ENCODE measurements at places on chromosomes 5 and 9.

DNA sequence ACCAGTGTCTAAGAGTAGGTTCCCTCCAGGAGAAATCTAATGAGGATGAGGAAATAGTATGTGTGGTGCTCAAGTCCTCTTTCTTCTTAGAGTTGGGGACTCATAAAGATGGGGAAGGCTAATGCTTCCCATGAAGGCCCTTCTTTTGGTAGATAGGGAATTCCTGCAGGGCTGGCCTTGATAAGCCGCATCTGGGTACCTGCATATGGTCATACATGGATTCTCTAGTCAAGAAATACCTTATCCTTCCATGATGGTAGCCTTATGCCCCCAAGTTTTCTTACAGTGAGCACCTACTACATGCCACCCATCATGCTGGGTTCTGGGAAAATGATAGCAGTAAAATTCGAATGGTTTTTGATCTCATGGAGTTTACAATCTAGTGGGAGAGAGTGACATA, 382.6 kb downstream of the KDM4C start:
- no peak for DNase-seq

GRCh38 chr9:119218293-119218692, 150.9 kb downstream of the BRINP1 start:
- DNase-seq = no peak

GRCh38 chr9:98342098-98342819, 86.8 kb upstream of the TBC1D2 start:
- DNase-seq = no peak

DNA sequence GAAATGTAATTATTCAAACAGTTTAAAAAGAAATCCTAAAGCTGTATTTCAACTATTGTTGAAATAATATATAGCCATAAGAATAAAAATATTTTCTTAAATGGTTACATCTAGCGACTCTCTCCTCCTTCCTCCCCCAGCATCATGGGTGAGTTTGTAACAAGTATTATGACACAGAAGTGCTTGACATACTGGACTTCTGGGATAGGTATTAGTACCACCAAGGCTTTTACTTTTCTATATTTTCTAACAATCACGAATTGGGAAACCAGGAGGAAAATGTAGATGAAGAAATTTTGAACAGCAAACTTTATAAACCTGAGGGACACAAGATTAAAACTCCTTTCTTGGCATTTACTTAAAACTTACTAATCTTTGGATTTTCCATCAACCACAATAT, 4.4 kb downstream of the RORB start:
- DNase-seq = no peak

- DNase-seq = no peak
These were observed 141.8 kb upstream of the CD180 start for GRCh38 chr5:67338421-67338820.

GRCh38 chr5:171582849-171583248, 163.4 kb downstream of the FGF18 start:
- no peak for DNase-seq

- peak; percentile 4 for DNase-seq
These were observed 64.2 kb downstream of the KLF4 start for GRCh38 chr9:107425101-107426025.

DNA sequence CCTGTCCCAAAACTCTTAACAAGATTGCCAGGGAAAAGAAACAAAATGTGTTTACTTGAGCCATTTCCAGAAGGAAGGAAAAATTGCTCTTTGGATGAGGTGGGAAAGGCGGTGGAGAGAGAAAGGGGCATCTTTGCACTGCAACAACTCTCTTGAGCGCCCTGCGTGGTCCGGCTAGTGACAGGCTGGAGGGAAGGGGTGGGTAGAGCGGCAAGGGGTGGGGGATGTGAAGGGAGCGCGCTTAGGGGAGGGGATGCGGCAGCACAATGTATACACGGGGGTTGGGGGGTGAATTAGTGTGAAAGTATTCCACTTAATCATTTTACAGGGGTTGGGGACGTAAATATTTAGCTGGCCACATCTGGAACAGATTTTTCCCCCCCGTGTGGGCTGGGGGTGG, 1.3 kb downstream of the FGF10 start:
- DNase-seq = no peak

DNA sequence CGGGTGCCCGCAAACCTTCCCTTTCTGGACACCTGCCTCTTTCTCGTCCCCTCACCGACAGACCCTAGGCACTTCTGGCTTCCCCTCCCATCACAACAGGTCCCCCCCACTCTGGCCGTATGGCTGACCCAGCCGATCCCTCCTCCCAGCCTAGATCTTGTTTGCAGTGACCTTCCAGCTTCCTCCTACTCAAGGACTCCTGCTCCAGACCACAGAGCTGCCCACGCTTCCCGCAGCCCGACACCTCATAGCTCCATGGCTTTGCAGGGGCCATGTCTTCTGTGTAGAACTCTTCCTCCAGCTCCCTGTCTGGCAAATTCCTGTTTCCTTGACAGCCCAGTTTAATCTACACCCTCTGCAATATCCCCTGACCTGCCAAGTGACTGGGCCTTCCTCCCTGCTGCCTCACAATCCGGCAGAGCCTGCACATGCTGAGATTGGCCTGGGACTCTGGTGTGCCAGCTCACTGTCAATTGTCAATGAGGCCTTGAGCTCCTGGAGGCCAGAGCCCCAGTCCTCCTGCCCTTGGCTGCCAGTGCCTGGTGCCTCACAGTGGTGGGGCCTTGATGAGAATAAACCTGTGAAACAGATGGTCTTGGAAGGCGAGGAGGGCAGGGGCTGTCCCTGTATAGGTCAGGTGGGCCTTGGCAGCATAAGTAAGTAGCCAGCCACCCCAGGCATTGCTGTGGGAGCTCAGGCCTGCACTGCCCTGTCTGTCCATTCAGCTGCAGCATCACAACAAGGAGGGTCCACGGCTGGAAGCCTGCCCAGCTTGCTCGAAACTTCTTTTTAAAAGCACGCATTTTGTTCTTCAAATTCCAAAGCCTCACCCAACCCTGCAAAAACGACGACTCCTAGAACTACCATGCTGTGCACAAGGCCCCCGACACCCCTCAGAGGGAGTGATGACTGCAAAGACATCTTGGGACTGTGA, 50.5 kb downstream of the GADD45G start:
- no peak for DNase-seq

GRCh38 chr5:864492-865167, 13.8 kb upstream of the ZDHHC11 start:
- DNase-seq = no peak

DNA sequence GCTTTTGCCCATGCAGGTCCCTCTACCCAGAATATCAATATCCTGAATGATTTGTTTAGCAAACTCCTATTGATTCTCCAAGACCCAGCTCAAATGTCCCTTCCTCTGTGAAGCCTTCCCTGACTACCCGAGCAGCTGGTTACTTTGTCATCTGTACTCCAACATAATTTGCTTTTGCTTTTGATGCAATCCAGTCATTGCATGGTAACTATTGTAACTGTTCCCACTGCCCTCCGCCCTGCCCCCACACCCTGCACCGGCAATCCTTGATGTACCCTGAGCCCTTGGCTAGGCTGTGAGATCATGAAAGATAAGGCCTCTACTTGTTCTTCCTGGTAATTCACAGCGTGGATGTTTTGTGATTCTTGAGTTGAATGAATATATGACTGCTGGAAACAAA, 119.9 kb upstream of the BOD1 start:
- DNase-seq = no peak

DNA sequence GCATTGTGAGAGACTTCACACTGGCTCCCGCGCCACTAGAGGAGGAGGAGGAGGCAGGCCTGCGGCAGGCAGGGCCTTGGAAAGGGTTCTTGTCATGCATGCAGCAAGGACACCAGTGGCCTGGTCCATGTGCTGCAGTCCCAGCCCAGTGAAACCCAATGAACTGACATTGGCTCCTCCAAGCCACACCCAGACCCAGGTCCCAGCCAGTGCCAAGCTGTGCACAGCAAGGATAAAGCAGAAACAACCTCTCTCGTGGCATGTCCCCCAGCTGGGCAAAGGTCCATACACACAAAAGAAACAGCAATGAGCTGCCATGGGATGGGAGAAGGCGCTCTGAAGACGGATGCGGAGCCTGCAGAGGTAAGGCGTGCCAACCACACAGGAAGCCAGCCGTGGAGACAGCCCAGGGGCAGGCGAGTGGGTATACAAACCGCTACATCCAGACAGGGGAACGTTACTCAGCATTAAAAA, 89.2 kb downstream of the SEMA4D start:
- DNase-seq = peak; percentile 84

GRCh38 chr5:24904981-24905517, 260.3 kb upstream of the CDH10 start:
- DNase-seq = peak; percentile 90

DNA sequence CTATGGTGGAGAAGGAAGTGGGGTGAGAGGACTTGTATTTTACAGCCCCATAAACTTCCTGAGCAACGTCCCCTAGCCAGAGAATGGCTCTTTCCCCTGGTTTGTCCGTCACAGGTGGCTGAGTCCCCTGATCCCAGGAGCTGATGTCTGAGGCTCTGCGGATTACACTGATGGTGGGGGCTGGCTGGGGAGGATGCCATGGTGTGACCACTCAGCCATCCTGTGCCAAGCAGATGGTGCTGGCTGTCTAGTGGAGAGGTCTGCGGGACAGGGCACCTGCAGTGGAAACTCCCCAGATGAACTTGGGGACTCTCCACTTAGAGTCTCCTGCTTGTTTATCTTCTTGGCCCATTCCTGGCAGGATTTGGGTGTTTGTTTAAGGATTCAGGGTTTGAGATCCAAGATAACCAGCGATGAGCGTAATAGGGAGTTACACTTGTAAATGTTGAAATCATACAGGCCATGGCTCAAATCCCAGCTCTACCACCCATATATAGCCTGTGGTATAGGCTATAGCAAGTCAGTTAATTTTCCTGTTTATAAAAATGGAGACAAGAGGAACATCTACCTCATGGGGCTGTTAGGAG, 4.7 kb upstream of the PTGS1 start:
- DNase-seq = no peak

GRCh38 chr5:171739271-171739670, 46.3 kb upstream of the SMIM23 start:
- no peak for DNase-seq

DNA sequence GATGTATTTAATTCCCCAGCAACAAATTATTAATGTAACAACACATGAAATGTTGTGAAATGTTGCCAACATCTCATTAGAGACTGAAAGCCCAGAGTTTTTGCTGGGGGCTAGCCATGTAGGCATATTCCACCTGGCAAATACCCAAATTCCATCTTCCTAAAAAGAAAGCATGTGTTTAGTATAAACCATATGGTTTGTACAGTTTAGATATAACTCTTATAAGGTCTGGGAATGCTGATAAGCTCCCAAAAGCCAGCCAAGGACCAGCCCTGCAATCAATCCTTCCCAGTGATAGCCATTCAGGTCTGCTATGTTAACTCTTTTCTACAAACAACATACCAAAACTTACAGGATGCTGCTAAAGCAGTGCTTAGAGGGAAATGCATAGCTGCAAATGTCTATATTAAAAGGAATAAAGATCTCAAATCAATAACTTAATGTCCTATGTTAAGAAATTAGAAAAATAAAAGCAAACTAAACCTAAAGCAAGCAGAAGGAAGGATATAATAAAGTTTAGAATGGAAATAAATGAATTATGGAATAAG, 158.9 kb downstream of the AUH start:
- no peak for DNase-seq

- DNase-seq = no peak
These were observed 142.8 kb upstream of the IFNE start for GRCh38 chr9:21624675-21625644.

DNA sequence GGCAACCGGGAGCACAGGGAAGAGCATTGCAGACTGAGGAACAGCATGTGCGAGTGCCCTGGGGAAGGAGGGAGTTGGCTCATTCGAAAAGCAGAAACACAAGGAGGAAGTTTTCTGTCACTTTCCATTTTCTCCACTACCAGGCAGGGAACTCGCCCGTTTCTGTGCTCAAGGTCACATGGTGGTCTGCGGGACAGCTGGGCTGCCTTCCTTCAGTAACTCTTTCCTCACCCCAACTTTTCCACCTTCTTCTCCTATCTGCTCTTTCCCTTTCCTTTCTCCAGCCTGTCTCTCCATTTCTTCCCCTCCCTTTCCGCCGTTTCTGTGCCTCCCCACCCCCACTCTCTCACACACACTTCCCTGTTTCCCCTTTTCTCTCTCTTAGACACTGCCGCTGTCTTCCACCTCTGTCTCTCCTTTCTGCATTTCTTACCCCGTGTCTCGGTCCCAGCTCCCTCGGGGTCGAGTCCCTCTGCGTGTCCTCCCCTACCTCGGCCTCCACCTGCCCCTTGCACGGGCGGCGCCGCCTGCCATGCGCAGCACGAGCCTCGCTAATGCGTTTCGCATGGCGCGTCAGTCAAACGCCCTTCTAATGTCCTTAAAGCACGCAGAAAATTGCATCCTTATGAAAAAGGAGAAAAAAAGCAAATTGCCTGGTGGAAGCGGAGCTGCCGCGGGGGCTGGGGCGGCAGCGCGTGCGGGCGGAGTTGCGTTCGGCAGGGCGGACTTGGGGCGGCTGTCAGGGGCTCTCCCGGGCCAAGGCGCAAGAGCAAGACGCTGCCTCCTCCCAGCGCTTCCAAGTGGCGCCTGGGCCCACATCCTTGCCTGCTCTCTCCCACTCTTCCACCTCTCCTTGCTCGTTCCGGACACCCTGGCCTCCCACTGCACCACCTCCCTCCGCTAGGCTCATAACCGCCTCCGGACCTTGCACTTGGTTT, 9.5 kb downstream of the BARX1 start:
- DNase-seq = peak; percentile 59

DNA sequence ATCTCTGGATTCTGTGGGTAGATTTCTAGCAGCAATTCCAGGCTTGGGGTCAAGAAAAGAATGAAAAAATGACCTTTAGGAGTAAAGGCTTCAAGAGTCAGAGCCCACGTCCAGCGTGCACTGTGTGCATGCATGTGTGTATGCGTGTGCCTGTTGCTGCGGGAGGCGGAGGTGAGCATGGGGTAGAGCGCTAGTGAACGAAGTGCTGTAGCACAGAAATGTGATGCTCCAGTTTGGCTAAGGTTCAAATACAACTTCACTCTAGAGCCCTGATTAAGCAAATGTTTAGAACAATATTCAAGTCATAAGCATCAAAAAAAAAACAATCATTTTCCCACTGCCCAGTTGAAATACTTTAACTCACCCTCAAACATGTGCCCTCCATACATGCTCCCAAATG, 403.9 kb downstream of the ZNF608 start:
- DNase-seq = no peak

GRCh38 chr9:137680444-137681358, 61.9 kb downstream of the EHMT1 start:
- DNase-seq = no peak

DNA sequence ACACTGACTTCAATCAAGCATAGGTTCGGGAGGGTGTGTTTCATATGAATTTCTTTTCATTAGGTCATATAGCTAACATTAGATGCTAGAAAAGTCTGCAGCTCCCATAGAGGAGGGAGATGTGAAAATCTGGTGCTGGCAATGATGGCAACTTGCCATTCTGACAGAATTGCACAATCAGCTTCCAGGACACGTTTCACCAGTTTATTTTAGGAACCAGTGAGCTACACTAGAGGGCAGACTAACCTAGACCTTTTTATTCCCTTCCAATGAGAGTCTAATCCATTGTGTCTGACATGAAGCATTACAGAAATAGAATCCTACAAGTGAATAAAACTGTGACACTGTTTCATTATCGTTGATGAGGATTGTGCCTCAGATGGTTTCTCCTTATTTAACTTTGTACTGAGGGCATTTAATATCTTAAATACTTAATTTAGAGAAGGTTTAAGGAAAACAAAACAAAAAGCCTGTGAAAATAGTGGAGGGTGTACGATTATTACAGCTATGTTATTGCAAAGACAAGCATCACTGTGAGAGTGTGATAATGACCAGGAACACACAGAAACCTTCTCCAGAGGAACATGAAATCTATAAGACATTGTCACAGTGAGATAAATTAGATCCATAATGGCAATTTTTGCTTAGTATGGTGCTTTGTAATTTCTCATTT, 363.3 kb upstream of the RPS23 start:
- peak; percentile 32 for DNase-seq
